ENCODE measurements at places on chromosomes 12 and 14. TPM values are rescaled to one million over a fixed set of nuclear protein-coding genes. Genes with fewer than 3 reads are reported as not detected.

IL26 gene
- total RNA-seq, result not detected

PIK3C2G gene
- total RNA-seq, result not detected

SERPINA5 gene
- total RNA-seq, result not detected

EFS gene
- total RNA-seq, result not detected

GPX2 gene
- not detected for total RNA-seq

SEL1L gene
- 52.9 TPM for total RNA-seq

PYM1 gene
- 39.6 TPM for total RNA-seq

RHEBL1 gene
- 3.2 TPM for total RNA-seq

LMBR1L gene
- total RNA-seq, result 64.2 TPM

ANO2 gene
- not detected for total RNA-seq

ASB2 gene
- 3.1 TPM for total RNA-seq

RHOJ gene
- not detected for total RNA-seq

LGR5 gene
- not detected for total RNA-seq

RPL10L gene
- total RNA-seq, result not detected

AICDA gene
- 3.6 TPM for total RNA-seq

OR4E2 gene
- not detected for total RNA-seq

IKZF4 gene
- total RNA-seq, result 6.4 TPM

DDX47 gene
- 97.1 TPM for total RNA-seq

Data from activated B cell treated with CpG ODN at 0.5 μM for 24 hours (primary cell).